Upper lobe of right lung (tissue), 1 donor: ENCODE measurements at places on chromosomes 7 and 10. TPM values are rescaled to one million over a fixed set of nuclear protein-coding genes. Genes with fewer than 3 reads are reported as not detected.

The MYO3A gene
- total RNA-seq, result 0.06 TPM

The AUTS2 gene
- total RNA-seq, result 56.0 TPM

The PSD gene
- 3.5 TPM for total RNA-seq

The FGL2 gene
- 32.1 TPM for total RNA-seq

The MYPN gene
- not detected for total RNA-seq

The ZNF248 gene
- 14.3 TPM for total RNA-seq

The CALHM1 gene
- total RNA-seq, result not detected

The PILRA gene
- total RNA-seq, result 36.9 TPM

The FGFBP3 gene
- total RNA-seq, result 0.81 TPM

The PTPRE gene
- 70.6 TPM for total RNA-seq

The ZNF316 gene
- 46.8 TPM for total RNA-seq

The EN2 gene
- not detected for total RNA-seq

The UBE2H gene
- total RNA-seq, result 69.1 TPM

The AKR1C4 gene
- total RNA-seq, result not detected

The PAX2 gene
- not detected for total RNA-seq

The SFTPD gene
- 780 TPM for total RNA-seq

The TAS2R4 gene
- total RNA-seq, result 2.2 TPM

The FAM24A gene
- total RNA-seq, result not detected

The C10orf105 gene
- 0.52 TPM for total RNA-seq

The SCIN gene
- total RNA-seq, result 14.3 TPM

The SSC4D gene
- total RNA-seq, result 1.1 TPM

The PLEKHS1 gene
- not detected for total RNA-seq

The CYP26C1 gene
- total RNA-seq, result 0.35 TPM

The ZNF804B gene
- not detected for total RNA-seq

The FMC1 gene
- total RNA-seq, result 11.4 TPM

The SH2D4B gene
- 0.43 TPM for total RNA-seq

The CYP2C18 gene
- total RNA-seq, result 1.1 TPM

The PCGF5 gene
- 49.6 TPM for total RNA-seq

The SPAM1 gene
- total RNA-seq, result not detected

The CDHR1 gene
- 0.35 TPM for total RNA-seq
